Stimulated activated CD8-positive, alpha-beta memory T cell treated with anti-CD3 and anti-CD28 coated beads, Interleukin-2, amount 100 ng/mL, for 1 hour (primary cell): ENCODE measurements at places on chromosomes 2 and 18.

GRCh38 chr2:118013221-118013723, 598 bp downstream of the CCDC93 start:
- DNase-seq, result no peak

- DNase-seq, result no peak
Observed at GRCh38 chr2:25620077-25620476, 53.3 kb downstream of the DTNB start.

- no peak for DNase-seq
Observed at GRCh38 chr18:76363436-76364120, 131.5 kb downstream of the ZNF516 start.

GRCh38 chr18:79782566-79783308, 15.0 kb upstream of the KCNG2 start:
- DNase-seq, result no peak

GRCh38 chr2:234502285-234502918, 5.5 kb upstream of the ARL4C start:
- DNase-seq, result no peak
